ENCODE measurements at places on chromosomes 4 and X.

GRCh38 chrX:29666366-29666765 is 549.0 kb upstream of the MAGEB2 start:
- no peak for DNase-seq

DNA sequence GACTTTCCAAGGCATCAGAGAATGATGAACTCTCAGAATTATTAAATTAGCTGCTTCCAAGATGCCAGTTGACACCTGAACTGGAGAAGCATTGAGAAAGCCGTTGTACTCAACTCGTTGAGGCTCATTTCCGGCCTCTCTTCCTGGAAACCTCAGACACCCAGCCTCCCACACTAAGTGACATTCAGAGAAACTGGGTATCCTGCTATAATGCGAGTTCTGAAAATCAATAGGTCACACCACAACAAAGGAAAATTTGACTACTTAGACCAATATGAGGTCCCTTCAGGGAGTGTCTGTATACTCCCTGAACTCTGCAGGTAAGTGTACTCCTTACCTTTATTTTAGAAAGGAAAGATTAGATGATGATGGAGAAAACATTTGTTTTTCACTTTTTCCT is 51.2 kb downstream of the ENPEP start:
- no peak for DNase-seq

GRCh38 chr4:3853388-3854035 is 87.3 kb downstream of the ADRA2C start:
- DNase-seq, result no peak

- no peak for DNase-seq
Observed at GRCh38 chr4:12211636-12212035, 782.9 kb upstream of the HS3ST1 start.

GRCh38 chr4:58275856-58276255 is 1165.7 kb upstream of the IGFBP7 start:
- no peak for DNase-seq

DNA sequence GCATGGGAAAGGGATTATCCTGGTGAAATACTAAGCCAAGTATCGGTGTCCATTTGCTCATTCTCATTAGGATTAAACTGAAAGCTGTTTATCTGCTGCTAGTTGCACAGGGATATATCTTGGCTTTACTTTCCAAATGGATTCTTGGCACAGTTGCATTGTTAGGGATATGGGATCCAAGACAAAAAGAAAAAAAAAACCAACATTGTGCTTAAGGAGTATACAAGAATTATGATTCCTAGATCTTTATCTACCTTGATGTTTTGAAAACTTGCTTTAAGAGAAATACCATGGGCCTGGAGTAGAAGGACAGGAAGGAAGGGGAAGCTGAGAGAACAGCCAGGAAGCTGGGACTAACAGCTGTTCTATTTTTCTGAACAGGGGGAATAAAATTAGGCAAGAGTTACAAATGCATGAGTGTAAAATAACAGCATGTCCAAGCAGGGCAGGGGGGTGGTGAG is 107.6 kb downstream of the ATXN3L start:
- DNase-seq, result no peak

DNA sequence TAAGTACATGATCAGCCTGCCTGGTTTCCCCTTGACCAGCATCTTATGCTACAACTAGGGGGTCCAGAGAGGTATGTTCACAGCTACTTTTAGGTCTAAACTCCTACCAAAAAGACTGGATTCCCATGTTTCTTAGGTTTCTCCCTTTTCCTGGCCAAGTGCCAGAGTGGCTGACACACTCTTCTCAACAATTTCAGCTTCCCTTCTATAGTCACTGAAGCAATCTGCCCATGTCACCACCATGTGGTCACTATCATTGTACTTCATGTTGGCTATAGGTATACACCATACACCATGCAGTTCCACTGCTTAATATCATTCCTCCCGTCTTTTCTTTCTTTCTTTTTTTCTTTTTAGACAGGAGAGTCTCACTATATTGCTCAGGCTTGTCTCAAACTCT is 66.9 kb downstream of the KLHL13 start:
- peak; percentile 23 for DNase-seq

DNA sequence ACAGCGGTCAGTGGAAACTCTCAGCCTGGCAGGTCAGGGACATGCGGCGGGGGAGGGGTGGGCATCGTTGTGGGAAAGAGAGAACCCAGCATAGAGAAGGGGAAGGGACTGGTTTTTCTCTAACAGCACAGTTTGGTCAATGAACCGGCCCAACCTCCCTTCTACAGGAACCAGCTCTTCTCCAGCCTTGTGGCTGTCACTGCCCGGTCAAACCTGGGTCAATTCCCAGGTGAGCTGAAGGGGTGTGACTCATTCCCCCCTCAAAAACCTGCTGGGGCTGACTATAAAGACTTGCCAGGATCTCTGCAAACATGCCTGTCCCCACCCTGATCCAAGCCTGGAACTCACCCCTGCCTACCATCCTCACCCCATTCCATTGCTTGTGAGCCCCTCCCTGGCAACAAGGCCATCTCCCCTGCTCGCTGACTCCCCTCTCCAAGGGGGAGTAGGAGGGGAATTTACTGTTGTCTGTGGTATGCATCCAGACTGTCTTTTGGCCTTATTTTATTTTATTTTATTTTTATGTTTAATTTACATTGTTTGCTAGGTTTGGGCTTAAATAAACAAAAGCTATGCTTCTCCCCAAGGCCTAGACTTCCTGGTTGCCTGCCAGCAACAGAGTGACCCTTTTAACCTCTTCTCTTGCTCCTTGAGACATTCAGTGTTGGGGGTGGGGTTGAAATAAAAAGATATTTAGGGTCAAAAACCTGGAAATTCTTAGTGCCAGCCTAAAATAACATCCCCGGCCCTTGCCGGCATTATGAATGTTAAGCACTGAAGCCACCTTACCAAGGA is 49.6 kb downstream of the TSC22D3 start:
- no peak for DNase-seq

DNA sequence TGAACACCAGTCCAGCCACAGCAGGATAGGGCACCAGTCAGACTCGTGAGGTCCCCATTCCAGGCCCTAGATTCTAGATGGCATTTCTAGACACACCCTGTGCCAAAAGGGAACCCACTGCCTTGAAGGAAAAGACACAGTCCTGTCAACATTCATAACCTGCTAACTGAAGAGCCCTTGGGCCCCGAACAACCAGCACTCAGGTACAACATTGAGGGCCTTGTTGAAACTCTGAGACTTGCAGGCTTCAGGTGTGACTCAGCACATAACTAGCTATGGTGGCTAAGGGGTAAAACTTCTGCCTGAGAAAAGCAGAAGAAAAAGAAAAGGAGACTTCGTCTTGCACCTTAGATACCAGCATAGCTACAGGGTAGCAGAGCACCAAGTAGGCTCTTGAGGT is 252.9 kb upstream of the GRID2 start:
- DNase-seq, result no peak

DNA sequence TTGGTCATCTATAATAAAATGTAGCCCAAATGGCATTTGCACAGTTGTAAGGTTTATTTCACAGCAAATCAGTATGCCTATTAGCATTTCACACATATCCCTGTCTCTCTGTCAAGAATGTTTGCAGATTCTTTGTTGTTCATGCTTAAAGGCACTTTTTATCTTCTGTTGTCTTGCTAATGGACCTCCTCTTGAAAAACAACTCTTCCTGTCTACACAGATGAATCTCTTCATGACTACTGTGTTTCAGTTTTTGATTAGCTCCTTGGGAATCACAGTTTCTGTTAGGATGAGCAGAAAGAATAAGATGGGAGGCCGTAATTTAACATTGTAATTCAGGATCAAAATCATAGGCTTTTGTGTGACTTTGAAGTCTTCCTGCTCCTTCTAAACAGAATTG is 35.5 kb upstream of the SLC4A4 start:
- no peak for DNase-seq

DNA sequence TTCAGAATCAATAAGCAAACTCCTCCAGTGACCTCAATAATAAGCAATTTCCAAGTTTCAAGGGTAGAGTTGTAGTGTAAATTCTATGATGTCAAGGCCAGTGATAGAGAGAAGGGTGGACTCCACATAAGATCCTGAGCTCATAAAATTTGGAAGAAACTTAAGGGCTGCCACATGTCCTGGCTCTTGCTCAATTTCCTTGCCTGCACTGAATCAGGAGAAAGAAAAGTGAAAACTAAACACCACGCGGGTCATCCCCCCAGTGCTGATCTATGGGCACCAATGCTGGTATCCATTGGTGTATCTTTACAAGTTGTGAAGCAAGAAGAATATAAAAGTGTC is 392.0 kb upstream of the INTU start:
- DNase-seq, result no peak

- DNase-seq, result no peak
Observed at GRCh38 chr4:43716721-43717395, 731.8 kb downstream of the KCTD8 start.

DNA sequence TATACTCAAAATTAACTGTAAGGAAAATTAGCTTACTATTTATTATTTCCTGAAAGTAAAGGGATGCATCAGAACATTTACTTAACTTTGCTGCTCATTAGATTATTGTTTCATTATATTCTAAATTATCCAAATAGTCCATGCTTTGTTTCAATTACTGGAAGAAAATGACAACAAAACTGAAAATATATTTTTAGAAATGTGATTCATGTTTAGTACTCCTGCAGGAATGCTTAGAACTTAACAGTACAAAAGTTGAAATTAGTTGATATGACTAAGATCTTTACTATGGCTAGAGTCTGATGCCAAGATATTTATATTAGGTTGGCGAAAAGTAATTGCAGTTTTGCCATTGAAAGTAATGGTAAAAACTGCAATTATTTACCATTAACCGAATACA is 660.5 kb upstream of the PABPC4L start:
- peak; percentile 52 for DNase-seq

GRCh38 chrX:150446995-150447394 is 83.9 kb downstream of the MAMLD1 start:
- DNase-seq, result no peak

GRCh38 chrX:30296408-30297254 is 12.6 kb downstream of the NR0B1 start:
- DNase-seq, result no peak

GRCh38 chr4:62135565-62136156 is 935.5 kb downstream of the ADGRL3 start:
- DNase-seq, result peak; percentile 18

DNA sequence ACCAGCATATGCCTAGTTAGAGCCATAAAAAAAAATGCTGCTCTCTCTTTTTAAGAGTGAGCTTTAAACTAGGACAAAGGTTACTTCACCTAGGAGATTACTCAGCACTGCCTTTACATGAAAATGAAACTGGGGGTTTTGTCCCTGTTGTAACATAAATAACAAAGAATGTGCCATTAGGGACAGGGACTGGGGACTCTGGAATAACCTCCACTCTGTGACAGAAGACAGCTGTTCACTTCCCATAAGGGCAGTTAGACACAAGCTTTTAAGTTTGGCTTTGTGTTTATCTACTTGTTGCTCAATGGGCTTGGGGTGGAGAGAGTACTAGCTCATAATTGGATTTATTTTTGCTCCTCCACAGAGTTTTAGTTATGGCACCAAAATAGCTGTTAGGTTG is 11.9 kb downstream of the ENPEP start:
- no peak for DNase-seq

DNA sequence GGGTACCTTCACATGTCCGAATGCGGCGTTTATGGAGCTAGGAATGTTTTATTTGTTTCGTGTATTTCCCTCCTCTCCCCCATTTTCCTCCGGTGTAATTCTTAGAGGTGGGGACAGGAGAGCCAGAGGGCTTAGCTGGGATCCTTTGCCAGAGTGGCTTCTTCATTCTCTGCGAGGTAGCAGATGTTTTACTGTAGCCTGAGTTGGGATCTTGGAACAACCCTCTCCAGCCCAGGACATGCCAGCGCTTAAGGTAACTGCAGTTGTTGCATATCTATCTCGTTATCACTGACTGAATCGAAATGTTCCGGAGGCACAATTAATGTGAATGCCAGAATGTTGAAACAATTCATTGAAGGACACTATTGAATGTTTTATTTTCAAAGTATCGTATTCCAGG is 59.0 kb upstream of the DYNLT3 start:
- no peak for DNase-seq

- DNase-seq, result no peak
Observed at GRCh38 chr4:33226133-33226532, 2506.0 kb downstream of the PCDH7 start.

GRCh38 chrX:129726307-129727111 is 12.3 kb upstream of the XPNPEP2 start:
- DNase-seq, result peak; percentile 58

Data from RKO (cell line).